ENCODE measurements at places on chromosomes 11 and 22.

DNA sequence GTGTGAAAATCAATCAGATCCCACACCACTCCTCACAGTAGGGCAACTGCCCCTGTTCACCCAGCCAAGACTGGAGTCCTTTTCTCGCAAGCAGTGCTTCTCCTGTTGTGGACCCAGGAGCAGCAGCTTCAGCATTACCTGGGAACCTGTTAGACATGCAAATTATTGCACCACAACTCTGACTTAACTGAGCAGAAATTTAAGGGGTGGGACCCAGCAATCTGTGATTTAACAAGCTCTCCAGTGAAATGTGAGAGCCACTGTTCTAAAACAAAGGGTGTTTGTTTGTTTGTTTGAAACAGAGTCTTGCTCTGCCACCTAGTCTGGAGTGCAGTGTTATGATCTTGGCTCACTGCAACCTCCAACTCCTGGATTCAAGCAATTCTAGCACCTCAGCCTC is 591.4 kb downstream of the SOX6 start:
- no peak for DNase-seq

DNA sequence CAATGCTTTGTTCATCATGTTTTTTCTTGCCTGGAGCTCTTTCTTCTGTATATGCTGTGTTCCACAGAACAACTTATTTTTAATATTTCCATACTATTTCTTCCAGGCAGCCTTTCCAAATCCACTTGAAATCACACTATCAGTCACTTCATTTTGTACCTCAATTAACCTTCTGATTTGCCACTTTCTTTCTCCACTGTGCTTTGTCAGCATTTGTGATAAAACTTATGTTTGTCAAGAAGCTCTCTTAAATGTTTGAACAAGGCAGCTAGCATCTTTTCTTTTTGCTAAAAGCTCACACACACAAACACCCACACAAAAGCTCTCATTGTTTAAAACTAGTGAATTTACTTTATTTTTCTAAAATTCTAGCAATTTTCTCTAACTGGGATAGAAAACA is 2014.7 kb upstream of the RAG2 start:
- no peak for DNase-seq

DNA sequence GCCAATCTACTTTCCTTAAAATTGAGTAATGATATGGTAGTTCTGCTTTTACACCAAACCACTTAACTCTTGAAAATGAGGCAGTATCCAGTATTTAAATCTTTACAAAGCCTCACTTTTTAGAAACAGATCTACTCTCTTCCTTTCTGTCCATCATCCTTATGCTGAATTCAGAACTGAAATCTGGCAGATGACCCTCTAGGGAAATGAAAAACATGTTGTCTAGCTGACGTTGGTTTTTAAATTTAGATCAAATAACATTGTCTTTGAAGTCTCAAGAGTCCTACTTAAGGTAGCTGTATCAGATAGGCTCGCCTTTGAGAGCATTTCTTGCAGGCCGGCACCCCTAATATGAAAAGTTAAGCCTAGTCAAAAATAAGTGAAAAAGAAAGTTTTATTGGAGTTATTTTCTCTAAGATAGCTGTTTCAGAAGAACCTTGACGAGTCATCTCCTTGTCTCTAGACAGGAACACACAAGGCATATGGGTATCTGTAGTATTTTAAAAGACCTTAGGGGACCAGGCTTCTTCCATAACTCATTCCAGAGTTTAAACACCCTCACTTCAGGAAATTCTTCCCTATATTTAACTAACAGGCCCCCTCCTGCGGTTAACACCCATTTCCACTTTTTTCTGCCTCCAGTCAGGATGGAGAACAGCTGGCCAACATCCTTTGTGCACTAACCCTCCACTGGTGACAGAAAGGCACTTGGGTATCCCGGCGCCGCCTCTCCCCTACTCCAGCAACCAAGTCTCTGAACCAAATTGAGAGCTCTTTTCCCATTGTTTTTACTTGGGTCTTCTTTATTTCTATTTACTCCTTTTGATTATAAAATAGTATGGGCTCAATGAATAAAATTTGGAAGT is 81.2 kb downstream of the WNT11 start:
- DNase-seq = no peak

- no peak for DNase-seq
Measured at GRCh38 chr22:39318507-39319283, 728 bp downstream of the RPL3 start.

DNA sequence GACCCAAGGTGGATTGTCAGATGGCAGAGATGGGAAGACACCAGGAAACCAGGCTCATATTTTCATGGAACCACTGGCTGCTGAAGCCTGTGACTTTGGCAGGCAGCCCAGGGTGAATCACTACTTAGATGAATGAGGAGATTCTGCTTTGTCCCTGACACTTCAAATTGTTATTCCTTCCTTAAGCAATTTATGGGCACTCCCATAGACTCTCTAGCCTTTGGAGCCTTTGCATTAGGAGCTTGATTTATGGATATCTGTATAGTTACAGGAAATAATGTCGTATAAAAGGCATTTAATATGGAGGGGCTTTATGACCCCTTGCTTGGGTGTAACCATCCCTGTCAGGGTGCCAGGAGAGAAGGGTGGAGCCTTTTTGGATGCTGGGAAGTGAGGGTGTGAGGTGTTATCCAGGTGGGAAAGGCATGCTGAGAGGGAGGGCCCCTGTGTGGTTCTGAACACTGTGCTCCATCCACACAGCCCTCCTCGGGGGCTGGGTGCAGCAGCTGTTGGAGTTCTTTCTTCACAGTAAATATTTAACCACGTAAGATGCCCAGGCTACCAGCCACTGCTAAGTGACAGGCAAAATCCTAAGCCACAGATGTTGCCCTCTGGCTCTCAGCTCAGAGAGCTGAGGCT is 35.3 kb downstream of the IL18 start:
- no peak for DNase-seq

GRCh38 chr22:50118129-50118528 is 28.3 kb downstream of the MOV10L1 start:
- no peak for DNase-seq

DNA sequence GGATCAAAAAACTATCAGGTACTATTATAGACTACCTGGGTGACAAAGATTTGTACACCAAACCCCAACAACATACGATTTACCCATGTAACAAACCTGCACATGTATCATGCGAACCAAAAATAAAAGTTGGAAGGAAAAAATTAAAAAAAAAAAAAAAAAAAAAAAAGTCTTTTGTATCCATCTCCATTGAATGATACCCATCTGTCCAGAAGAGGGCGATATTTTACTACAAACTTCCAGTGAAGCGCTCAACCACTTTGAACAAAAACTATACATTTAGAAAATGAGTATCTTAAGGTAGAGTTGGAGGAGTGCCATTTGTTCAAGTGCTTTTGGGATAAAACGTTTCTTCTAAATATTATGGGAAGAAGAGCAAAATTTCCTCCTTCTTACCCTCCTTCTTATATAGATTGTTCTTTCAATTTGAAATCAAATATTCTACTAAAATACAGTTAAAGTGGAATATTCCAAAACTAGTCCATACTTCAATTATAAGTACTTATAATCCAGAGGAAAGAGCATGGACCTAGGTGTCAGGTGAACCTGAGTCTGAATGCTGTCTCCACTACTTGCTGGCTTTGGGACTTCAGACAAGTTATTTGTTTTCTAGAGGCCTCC is 23.3 kb downstream of the ARL14EP start:
- no peak for DNase-seq

- DNase-seq = no peak
Measured at GRCh38 chr11:116610190-116610589, 162.6 kb downstream of the BUD13 start.

DNA sequence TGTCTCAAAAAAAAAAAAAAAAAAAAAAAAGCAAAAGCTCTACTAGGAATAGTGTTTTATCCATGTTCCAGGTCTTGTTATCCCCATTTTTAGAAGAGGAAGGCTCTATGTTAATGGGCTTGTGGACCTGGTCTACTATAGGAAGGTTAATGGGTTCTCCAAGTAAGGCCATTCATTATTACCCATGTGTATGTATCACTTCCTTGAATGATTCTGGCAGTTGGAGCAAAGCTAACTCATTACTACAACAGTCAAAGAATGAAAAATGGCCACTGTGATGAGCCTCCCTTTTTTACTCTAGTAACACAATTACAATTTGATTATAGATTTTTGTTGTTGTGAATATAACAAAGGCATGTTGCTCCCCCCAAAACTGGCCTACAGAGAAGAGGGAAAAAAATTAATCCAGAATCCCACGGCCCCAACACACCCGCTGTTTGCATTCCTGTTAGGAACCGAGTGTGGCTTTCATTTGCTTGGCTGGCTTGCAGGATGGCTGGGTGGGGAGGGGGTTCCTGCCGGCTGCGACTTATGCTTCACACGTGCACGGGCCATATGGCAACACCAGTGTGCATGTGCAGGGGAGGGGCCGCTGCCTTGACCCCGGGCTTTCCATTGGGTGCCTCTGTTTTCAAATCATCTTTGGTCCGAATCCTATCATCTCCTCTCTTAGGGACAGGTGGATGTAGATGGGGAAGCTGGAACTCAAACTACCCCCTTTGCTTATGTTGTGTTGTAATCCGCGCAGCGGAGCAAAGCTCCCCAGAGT is 148.8 kb downstream of the HIPK3 start:
- no peak for DNase-seq

DNA sequence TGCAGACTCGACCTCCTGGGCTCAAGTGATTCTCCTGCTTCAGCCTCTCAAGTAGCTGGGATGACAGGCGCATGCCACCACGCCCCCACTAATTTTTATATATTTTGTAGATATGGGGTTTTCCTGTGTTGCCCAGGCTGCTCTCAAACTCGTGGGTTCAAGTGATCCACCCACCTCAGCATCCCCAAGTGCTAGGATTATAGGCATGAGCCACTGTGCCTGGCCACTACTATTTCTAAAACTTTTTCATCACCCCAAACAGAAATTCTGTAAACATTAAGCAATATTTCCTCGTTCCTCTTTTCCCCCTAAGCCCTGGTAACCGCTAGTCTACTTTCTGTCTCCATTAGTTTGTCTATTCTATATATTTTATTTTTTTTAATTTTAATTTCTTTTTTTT is 9.0 kb upstream of the ATG16L2 start:
- no peak for DNase-seq

- DNase-seq = no peak
Measured at GRCh38 chr11:69280451-69280850, 13.5 kb upstream of the MYEOV start.
